RWPE1 (cell line): ENCODE measurements at places on chromosomes 2 and 18.

DNA sequence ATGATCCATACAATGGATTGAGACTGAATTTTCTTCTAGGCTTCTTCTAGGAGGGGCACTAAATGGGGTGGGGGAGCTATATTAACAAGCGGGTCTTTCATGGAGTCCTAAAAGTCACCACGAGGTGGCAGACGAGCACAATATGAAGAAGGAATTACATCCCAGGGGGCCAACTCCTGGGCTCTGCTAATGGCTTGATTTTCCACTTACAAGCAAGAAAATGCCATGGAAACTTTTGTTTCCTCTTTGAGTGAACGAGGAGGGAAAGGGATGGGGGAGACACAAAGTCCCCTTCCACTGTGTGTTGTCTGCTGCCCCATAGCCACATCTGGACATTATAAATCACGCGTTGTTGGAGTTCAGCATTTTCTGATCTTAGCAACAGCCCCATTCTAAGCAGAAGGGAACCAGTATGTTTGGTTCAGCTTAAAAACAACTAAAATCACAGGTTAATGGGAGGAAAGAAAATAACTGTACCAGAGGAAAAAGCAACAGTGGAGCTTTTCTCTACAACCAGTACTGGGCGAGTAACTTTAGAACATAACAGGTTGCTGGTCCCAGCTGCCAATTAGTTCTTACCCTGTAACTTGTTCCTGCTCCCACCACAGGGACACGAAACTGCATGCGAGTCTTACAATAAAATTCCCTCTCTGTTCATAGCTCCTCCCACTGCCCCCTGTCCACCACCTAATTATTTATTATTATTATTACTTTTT, 285.0 kb upstream of the PARD3B start:
- peak; percentile 55 for DNase-seq

GRCh38 chr2:26770986-26771586, 7.0 kb downstream of the SLC35F6 start:
- peak; percentile 75 for DNase-seq

DNA sequence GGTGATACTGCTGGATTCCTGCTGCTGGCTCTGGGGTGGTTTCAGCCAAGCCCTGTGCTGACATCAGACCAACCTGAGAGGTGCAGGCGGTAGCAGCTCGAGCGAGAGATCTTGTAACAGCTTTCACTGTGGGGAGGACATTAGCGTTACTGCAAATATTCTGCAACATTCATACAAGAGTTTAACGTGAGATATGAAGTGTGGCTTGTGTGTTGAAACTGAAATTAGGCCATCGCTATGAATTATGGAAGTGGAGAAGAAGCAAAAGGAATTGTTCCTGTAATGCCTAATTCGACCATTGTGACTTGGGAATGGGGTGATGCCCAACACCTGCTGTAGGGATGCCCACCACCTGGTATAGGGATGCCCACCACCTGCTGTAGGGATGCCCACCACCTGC, 6.5 kb upstream of the MLPH start:
- no peak for DNase-seq

DNA sequence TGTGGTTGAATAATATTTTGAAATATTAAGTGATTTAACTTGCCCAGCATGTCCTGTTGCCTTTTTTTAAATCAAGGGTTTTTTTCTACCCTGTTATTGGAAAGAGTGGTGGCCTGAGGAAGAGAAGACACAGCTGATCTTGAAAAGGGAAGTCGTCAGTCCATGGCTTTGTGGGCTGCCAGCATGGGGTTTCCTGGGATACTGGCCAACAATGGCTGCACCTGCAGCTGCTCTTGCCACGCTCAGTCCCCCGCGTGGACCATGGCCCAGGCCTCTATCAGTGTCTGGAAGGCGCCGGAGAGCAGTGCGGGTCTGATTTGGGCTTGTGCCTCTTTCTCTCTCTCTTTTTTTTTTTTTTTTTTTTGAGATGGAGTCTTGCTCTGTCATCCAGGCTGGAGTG, 99.3 kb downstream of the ASB1 start:
- DNase-seq = no peak

DNA sequence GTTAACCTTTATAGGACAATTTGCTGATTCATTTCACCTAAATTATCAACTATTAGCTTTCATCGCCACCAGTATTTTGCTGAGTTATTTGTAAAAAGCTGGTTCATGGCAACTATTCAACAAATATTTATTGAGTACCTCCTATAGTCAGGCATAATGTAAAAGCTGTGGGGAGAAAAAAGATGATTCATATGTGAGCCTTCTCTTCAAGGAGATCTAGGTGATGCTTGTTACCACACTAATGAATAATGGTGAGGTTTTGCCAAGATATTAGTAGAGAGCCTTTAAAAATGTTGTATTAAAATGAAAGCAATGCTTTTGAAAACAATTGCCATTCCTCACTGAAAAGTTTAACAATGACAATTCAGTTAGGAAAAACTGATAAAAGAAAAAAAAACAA, 187.8 kb downstream of the ANKRD44 start:
- no peak for DNase-seq

- DNase-seq = no peak
Observed at GRCh38 chr2:104472076-104472475, 381.8 kb upstream of the POU3F3 start.

- DNase-seq = no peak
Observed at GRCh38 chr2:237042101-237042500, 43.6 kb upstream of the COPS8 start.

GRCh38 chr18:55795101-55795669, 207.2 kb upstream of the TCF4 start:
- no peak for DNase-seq

DNA sequence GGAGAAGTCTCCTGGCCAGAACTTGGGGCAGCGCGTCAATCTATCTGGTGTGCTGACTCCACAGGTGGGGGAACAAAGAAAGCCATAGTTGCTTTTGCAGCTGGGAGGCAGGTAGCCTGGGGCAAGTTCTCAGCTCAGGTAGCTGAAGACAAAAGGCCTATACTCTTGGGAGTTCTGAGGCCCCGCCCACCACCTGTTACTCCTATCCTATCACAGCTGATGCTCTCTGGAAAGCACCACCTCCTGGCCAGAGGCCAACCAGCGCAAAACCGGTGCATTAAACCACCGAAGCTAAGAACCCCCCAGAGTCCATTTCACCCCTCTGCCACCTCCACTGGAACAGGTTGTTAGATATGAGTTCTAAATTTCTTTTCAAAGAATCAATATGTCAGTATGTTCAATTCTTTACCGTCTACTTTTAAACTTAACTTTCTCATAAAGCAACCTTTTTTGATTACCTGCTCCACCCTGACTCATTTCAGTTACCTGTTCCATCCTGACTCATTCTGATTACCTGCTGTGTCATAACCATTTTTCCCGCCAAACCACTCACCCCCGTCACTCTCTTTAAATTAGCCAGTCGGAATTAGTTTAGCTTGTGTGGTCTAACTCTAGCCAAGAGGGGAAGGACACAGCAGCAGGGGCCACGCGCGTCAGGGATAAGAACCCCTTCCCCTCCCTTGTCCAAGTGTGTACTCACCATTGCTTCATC, 43.4 kb downstream of the UPP2 start:
- peak; percentile 26 for DNase-seq

GRCh38 chr2:219532378-219532649, 11.3 kb downstream of the CHPF start:
- no peak for DNase-seq

DNA sequence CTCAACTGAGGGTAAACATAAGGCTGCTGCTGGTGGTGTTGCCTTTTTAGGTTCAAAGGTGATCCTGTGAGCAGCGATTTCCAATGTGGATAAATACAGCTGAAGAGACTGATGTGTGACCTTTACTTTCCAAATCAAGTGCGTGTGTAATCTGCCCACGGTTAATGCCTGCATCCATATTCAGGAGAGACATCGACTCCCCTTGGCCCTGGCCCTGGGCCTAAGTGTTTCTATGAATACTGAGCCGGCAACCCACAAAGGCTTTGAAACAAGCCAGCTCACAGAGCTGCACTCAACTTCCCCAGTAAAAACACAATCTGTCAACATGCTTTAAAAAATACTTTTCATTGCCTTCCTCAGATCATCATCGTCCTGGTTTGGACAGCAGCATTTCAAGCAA, 1026.6 kb downstream of the TMEM182 start:
- DNase-seq = no peak

DNA sequence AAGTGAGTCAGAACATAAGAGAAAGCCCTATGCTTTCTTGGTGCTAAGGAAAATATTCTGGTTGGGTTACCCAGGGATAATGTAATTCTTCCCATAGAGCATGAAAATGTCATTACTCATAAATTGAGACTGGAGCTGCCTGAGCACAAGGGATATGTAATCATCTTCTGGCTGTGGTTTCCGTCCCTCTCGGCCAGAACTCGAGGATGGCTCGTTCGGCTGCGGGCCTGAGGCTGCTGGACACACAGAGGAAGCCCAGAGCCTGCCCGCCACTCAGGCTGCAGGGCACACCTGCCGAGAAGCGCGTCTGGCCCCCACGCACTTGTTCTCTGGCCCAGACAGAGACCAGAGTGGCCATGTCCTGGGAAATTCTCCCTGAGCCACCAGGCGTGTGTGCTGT, 104.9 kb downstream of the ASAP2 start:
- DNase-seq = peak; percentile 58

- DNase-seq = no peak
Observed at GRCh38 chr18:24187049-24187448, 48.2 kb downstream of the CABYR start.

DNA sequence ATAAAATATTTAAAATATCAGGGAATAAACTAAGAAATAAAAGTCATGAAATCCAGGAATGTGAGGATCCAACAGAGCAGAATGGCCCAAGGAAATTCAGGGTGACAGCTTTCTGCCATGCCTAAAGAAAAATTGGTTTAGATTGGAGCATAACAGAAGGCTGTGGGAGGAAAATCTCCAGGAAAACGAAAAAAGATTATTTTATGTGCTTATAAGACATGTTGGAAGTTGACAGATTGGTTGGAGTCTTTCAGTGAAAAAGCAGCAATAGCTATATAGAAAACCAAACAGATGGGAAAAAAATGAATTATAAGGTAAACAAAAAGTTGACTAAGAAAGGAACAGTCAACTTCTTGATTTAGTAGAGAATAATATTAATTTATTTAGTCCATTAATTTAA, 203.9 kb downstream of the ZRANB3 start:
- no peak for DNase-seq

GRCh38 chr2:189411860-189412259, 29.4 kb upstream of the WDR75 start:
- peak; percentile 6 for DNase-seq

DNA sequence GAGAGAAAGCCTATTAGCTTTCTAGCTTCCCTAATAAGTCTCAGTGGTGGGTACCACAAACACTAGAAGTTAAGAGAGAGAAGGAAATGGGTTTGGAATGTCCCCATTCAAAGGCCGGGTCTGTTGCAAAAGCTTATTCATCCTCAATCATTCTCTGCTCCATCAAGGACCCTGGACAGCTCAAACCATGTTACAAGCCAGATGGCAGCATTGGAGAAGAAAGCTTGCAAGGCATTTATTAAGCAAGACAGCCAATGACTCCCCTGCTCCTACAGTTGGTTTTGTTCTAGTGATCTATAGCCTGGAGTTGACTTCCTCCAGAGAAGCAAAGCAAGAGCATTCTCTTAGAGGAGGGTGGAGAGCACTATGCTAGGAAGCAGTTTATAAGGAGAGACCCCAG, 86.9 kb upstream of the LMAN1 start:
- no peak for DNase-seq

DNA sequence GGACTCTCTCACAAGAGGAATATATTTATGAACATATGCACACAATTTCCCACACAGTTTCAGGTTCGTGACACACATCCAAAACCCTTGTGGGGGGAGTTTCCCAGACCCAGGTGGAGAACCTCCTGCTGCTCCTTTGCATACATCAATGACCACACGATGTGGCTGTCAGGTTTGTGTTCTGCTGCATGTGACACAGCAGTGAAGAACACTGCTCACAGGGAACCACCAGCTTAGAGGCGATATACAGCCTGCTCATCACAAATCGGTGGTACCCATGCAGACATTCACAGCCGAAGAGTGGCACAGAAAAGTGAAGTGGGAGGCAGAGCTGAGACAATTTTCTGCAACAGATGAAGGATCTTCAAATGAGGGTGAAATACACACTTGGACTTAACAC, 175.6 kb upstream of the ZFP36L2 start:
- no peak for DNase-seq
